ENCODE measurements at places on chromosomes 1 and 21.
A peak's percentile ranks its signal among the peaks of the same experiment; 100 is the strongest.

DNA sequence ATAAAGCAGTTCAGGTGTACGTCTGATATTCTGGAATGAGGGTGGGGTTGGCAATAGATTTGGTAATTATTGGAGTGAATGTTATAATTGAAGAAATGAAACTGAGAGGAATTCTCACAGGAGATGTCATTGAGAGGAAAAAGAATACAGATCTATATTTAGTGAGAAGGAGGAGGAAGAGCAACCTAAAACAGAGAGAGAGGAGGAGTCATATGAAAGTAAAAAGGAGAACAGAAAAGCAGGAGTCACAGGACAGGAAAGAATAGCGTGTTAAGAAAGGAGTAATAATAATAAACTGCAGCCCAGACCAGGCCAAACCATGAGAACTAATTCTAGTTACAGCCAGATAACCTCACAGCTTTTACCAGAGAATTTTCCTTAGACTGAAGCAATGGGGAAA lies 62.7 kb upstream of the MROH9 start:
- no peak for DNase-seq

DNA sequence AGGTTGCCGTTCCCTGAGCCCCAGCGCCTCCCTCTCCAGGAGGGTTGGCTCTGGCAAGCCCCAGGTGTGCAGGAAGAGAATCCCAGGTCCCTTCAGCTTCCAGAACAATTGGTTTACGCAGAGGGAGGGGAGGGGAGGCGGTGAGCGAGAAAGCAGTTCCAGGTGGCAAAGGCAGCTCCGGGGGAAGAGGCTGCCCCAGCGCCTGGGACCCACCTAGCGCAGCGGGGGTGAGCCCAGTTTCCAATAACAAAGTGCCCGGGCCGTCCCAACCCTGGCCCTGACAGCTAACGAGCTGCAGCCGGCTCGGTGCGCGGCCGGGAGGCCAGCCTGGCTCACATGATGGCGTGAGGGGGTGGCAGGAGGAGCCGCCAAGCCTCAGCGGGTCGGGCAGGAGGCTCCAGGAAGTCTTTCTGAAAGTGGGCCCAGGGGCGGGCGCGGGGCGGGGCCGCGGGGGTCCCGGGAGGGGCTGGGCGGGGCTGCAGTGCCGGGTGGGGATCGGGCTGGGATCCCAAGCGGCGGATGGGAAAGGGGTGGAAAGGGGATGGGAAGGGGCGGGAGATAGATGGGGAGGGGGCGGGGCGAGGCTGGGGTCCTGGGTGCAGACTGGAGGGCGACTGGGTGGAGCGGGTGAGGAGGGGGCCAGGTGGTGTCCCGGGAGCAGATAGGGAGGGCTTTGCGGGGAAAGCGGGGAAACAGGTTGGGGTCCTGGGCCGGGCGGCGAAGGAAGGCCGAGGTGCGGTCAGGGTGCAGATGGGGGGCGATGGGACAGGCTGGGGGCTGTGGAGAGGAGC lies 22.8 kb downstream of the DHRS3 start:
- DNase-seq: peak; percentile 69

GRCh38 chr1:42504535-42505128 lies 41.5 kb downstream of the CCDC30 start:
- no peak for DNase-seq

GRCh38 chr1:174308604-174309003 lies 139.2 kb upstream of the GPR52 start:
- no peak for DNase-seq

DNA sequence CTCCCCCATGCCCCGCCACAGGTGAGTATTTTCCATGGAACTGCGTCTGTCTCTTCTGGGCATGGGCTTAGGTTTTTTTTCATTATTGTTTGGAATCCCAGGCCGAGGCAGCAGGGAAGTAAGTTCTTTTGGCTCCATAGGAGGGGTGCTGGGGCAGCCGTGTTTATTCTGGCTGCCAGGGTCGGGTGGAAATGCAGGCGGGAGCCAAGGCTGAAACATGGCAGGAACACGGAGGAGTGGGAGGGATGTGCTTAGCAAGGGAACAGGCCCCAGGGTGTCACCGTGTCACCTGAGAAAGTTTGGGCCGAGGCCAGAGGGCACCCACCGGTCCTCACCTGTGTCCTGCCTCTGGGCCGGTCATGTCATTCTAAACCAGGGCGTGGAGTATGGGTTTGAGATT lies 4.5 kb upstream of the DHRS3 start:
- no peak for DNase-seq

DNA sequence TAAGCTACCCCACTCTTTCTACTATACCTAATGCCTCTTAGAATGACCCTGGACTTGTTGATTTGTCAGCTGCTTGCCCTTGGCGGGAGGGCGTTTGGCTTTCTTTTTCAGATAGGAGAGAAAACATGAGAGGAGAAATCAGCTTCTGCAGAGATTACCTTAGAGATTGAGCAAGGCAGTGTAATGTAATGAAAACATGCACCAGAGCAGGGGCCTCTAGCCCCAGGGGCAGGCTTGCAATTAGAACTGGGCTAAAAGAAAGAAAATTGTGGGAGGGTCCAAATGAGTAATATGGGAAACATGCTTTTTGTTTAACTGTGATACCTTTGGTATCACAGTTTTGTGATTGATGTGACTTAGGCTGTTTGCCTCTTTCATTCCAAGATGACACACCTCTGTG lies 89.7 kb downstream of the PBX1 start:
- DNase-seq: no peak

DNA sequence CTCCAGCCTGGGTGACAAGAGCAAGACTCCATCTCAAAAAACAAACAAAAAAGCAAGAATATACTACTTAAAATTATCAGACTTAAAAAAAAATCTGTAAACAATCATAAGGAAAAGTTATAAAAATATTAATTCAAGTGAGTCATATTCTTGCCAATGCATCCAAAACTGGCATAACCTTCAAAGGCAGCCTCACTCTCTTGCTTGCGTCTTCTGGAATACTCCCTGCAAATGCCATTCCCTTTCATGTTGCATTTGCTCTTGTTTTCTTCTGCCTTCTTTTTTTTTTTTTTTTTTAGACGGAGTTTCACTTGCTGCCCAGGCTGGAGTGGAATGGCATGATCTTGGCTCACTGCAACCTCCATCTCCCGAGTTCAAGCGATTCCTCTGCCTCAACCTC lies 32.2 kb upstream of the ZBTB8A start:
- peak; percentile 22 for DNase-seq

GRCh38 chr21:42578761-42579415 lies 65.2 kb downstream of the SLC37A1 start:
- no peak for DNase-seq

DNA sequence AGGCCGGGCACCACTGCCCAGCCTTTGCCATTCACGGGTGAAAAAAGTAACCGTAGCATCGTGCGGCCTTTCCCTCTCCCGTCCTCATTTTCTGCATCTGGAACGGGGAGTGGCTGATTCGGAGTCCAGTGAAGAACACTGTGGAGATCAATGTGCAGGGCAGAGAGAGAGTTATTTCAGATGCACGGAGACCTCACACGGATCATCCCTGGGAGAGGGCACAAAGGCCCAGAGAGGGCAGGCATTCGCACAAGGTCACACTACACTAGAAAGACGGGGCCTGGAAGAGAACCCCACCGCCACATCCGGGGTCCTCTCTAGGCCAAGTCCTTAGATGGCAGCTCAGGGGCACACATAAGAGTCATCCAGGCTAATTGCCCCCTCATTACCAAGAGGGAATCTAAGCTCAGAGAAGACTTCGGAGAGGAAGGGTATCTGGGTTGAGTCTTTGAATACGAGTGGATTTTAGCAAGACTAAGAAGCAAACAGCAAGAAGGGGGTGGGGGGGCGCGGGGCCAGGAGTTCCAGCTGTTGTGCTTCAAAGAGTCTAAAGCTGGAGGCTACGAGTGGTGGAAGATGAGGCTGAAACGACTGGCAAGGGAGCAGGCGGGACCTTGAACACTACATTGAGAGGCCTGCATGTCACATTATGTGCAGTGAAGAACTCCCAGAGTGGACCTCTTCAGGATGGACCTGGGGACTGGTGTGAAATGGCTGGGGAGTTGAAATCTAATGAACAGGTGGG lies 857 bp downstream of the GPX7 start:
- DNase-seq: peak; percentile 23

GRCh38 chr1:208628022-208628914 lies 384.1 kb upstream of the PLXNA2 start:
- no peak for DNase-seq

GRCh38 chr1:8815582-8816151 lies 1.8 kb downstream of the RERE start:
- DNase-seq: peak; percentile 67

GRCh38 chr1:205168291-205168690 lies 43.2 kb downstream of the DSTYK start:
- no peak for DNase-seq

GRCh38 chr1:150022357-150022756 lies 11.8 kb upstream of the OTUD7B start:
- no peak for DNase-seq

DNA sequence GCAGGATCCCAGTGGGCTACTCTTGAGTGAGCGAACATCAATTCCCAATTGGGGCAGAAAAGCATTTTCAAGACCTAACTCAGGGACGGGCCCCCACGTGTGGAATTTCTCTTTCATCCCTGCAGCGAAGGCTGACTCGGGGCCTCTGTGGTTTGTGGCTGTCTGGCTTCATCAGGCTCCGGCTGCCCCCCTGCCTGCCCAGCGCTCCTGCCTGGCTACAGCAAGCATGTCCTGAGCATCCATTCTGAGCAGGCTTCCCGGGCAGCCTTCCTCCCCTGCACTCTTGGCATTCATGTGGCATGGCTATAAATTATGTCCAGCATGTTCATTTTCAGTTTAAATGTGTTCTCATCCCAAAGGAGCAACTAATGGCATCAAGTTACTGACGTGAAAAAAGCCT lies 588.1 kb downstream of the KIF26B start:
- DNase-seq: no peak

GRCh38 chr21:27649762-27650161 lies 682.9 kb upstream of the ADAMTS5 start:
- peak; percentile 3 for DNase-seq

DNA sequence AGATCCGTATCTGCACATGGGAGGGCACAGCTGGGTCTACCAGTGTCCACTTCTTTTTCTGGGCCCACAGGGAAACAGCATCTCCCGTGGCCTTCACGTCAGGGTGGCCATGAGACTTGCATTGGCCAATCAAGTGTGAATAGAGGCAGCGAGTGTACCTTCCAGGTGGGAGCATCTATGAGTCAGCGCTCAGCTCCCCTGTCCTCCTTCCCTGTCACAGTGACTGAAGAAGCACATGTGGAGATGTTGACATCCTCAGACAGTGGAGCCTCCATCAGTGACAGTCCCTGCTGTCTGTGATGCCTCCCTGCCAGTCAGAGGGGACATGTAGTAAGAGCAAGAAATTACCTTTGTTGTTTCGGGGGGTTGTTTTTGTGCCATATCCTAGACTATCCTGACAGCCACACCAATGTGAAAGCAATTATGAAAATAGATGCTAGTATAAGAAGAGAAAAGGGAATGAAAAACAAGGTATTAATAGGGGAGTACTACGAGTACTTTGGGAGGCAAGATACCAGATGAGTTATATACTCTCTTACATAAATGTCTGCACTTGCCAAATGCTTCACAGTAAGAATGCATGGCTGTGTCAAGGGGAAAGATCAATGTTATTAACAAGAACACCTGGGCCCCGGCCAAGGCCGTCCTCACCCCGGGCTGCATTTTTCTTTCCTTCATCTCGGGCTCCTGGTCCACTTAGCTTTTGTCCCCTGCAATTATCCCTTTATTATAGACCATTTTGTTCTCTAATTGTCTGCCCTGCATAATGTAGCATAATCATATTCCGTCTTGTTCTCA lies 86.0 kb downstream of the MATN1 start:
- DNase-seq: no peak

DNA sequence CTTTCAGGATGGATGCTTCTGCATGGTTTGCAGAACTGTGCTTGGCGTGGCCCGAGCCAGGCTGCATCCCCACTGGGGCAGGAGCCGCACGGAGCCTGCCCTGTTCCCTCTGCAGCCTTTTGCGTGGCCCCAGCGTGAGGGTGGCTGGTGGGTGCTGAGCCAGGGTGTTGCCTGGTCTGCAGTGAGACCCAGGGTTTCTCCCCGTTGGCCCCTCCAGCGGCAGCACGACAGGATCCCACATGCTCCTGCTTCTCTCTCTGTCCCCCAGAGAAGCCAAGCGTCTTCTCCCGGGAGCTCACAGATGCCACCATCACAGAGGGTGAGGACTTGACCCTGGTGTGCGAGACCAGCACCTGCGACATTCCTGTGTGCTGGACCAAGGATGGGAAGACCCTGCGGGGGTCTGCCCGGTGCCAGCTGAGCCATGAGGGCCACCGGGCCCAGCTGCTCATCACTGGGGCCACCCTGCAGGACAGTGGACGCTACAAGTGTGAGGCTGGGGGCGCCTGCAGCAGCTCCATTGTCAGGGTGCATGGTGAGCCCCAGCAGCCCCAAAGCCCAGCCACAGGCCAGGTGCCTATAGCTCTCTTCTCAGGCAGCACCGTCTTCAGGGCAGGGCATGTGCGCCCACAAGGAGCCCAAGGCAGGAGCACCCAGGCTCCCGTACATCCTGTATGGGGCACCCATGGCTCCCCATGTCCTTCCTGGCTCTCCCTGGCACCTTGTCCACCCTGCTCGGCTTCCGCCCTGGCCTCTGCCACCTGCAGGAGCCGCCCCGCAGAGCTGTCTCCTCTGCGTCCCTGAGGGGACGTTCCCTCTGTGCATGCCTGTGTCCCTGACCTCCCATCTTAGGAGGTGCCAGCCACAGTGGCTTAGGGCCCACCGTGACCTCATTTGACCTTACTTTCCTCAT lies 78.9 kb downstream of the OBSCN start:
- no peak for DNase-seq

- DNase-seq: peak; percentile 29
Observed at GRCh38 chr1:205783904-205784303, 8.6 kb upstream of the RAB29 start.

GRCh38 chr21:38619992-38620479 lies 121.8 kb upstream of the ERG start:
- peak; percentile 92 for DNase-seq

DNA sequence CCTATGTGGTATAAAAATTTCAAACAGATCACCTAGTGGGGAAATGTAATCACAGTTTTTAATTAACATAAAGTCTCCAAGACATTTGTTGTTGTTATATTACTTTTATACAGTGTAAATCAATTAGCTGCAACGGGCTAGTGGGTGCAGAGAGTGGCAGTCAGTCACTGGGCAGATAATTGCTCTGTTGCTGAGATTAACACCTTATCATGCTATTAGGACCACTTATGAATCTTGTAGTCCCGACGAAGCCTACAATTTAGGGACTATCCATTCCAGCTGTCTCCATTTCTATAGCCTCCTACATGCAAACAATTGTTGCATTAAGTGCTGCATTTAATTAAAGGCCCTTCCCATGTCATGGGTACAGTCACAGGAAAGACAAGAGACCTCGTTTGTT lies 158.9 kb upstream of the PROX1 start:
- no peak for DNase-seq

GRCh38 chr1:86567341-86567740 lies 20.5 kb downstream of the CLCA4 start:
- DNase-seq: no peak

- no peak for DNase-seq
Observed at GRCh38 chr21:44420416-44421205, 34.7 kb upstream of the LRRC3 start.

DNA sequence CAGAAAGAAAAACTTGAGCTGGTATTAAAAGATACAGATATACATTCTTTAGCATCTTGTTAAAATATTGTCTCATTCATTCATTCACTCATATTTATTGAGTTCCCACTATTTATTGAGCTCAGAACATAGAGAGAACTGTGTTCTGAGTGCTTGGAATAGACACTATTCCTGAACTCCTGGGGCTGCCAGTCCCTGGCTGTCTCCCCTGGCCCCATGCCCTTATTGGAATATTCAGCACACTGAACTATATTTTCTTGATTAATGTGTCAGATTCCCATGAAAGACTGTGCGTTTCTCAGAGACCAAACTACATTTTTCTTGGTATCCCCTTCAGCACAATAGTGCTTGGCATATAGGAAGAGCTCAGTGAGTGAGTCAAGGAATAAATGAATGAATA lies 44.0 kb upstream of the DAB1 start:
- no peak for DNase-seq
